ENCODE measurements at places on chromosomes 1 and 21.

- no peak for DNase-seq
Measured at GRCh38 chr21:27571706-27572105, 604.8 kb upstream of the ADAMTS5 start.

- no peak for DNase-seq
Measured at GRCh38 chr1:84286071-84286470, 15.4 kb upstream of the SAMD13 start.

DNA sequence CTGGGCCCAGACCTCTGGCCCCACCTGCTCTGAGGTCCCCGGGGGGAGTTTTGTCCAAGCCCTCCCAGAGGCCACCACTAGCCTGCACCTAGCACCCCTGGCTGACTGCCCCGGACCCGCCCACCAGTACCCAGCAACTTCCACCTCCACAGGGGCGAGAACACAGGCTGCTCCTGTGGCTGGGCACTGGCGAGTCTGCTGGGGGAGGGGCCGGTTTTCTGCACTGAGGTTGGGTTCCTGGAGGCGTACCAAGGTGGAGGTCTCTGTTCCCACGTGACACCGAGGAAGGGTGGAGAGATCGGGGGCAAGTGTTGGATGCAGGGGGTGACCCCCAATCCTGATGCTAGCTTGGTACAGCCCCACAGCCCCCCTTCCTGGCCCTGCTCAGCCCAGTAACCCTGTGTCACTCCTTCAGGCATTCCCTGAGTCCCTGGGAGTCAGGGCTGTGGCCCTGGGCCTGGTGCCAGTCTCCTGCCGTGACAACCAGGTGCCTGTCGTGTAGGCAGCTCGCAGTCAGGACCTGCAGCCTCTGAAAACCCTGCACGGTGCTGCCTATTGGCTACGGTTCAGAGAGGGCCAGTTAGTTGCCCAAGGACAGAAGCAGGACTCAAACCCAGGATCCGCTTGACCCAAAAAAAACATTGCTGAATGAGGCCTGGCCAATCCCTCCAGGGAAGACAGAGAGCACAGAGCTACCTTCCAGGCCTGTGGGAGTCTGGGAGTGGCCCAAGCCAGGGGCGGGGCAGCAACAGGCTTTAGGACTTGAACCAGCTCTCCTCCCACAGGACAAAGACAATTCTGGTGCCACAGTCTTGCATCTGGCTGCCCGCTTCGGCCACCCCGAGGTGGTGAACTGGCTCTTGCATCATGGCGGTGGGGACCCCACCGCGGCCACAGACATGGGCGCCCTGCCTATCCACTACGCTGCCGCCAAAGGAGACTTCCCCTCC lies 3.1 kb downstream of the ESPN start:
- DNase-seq = no peak

GRCh38 chr21:44838951-44839350 lies 21.1 kb upstream of the SUMO3 start:
- DNase-seq = no peak

DNA sequence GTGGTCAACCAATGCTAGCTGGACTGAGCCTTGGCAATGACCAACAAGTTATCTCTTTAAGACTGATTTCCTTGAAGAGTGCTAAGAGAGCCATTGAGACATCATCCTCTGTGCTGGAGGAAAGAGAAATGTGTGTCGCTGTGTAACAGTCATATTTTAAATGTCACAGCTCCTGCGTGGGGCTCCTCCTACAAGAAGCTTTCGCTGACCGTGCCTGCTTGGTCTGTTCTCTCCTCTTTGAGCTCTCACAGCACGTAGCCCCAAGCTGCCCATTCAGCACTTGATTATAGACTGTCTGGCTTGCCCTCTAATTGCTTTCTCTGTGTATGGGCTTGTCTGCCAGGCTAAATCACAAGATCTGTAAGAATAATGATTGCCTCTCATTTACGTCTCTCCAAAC lies 221.3 kb downstream of the FOXD2 start:
- no peak for DNase-seq

GRCh38 chr1:159040206-159040605 lies 30.5 kb downstream of the IFI16 start:
- DNase-seq = no peak

DNA sequence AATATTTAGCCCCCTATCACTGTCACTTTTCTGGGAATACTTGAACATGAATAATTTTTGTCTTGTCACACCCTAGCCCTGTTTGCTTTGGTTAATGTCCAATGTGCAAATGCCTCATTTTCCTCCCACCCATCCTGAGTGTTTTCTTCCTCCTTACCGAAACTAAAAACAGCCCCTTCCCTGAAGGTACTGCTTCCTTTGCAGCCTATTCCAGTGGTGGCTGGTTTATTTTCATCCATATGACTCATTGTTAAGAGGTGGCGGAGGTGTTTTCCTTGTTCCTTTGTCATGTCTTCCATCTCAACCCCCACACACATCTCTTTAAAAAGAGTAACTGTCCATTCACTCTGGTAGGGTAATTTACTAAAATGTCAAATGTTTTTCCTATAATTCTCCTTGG lies 40.4 kb downstream of the CD55 start:
- no peak for DNase-seq

GRCh38 chr1:235858766-235859165 lies 7.9 kb downstream of the LYST start:
- DNase-seq = no peak

DNA sequence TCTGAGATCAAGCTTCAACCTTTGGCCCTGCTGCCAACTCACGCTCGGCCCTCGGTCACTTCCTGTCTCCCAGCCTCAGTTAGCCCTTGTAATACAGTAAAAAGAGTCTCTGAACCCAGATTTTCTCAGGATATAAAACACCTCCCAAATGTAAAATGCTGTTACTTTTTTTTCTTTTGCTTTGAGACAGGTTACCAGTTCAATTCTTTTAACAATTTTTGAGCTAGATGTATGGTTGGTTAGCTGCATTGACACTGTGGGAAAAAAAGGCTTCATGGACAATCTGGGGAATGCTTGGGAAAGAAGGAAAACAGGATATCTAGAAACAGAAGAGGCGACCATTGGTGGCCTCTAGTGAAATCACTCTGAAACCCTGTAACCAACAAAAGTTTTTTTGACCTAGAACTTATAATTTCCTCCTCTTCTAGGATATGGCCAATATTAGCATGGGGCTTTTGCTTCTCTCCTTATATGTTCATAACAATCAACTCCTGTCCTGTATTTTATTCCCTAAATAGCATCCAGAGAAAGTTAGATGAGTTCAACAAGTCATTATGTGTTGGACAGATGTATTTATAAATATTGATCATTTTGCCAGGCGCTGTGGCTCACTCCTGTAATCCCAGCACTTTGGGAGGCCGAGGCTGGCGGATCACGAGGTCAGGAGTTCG lies 1.3 kb downstream of the CMPK1 start:
- DNase-seq = no peak

DNA sequence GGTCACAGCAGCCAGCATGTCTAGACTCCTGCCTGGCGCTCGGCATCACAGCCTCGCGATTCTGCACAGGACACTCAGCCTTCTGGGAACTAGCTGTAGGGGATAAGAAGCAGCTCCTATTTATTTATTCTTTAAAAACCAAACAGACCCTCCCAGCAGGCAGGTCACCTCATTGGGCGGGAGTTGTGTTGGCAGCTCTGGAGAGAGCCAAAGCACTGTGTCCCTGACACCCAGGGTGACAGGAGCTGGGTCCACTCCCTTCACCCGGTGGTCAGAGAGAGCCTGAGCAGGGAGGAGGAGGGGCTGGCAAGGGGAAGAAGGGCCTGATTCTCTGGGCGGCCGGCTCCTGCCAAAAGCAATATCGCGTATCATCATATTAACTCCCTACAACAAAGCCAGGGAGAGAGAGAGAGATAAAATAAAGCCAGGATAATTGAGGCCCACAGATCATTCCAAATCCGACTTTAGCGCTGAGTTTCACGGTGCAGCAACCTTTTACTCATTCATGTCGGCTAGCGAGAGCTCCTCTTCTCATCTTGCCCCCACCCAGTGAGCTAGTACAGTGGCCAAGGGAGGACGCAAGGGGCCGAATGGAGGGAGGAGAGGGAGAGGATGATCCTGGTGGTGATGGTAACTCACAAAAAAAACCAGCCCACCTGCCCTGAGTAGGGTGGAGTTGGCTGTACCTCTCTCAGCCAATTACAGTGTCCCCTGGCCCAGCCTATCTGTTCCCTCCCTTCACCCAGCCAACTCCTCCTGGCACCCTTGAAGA lies 79.8 kb upstream of the IFFO2 start:
- DNase-seq = no peak

DNA sequence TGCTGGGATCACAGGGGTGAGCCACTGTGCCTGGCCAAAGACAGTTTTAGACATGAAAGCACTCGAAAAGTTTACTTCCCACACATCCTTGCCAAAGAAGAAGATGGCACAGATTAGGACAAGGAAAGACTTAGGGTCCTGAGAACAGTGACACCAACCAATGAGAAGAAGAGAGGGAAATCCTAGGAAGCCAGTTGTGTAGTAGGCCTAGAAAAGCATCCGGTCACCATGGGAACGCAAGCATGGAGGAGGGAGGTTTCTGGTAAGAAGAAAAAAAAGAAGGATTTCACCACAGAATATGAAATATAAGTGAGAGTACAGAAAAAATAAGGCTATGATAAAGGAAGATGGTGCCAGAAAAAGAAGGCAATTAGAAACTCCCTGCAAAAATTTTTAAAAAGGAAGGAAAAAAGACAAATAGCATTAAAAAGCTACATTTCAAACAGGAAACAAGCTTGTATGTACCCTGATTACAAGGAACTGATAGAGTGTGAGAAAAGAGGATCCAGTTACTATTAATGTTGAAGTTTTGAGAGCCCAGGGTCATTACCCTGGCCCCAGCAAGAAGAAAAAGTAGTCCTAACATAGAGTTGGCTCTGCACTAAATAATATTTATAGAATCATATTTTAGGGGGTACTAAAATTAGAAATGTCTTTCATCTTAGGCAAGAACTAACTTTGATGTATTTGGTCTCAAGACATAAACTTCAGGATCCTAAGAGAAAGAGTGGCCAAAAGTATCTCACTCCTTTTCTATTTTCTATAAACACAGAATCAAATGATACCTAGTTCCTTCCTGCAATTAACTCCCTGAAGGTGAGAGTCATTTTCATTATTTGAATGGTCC lies 16.1 kb downstream of the DIPK1A start:
- DNase-seq = no peak

- DNase-seq = no peak
Measured at GRCh38 chr1:209012443-209013196, 570.9 kb upstream of the CAMK1G start.

DNA sequence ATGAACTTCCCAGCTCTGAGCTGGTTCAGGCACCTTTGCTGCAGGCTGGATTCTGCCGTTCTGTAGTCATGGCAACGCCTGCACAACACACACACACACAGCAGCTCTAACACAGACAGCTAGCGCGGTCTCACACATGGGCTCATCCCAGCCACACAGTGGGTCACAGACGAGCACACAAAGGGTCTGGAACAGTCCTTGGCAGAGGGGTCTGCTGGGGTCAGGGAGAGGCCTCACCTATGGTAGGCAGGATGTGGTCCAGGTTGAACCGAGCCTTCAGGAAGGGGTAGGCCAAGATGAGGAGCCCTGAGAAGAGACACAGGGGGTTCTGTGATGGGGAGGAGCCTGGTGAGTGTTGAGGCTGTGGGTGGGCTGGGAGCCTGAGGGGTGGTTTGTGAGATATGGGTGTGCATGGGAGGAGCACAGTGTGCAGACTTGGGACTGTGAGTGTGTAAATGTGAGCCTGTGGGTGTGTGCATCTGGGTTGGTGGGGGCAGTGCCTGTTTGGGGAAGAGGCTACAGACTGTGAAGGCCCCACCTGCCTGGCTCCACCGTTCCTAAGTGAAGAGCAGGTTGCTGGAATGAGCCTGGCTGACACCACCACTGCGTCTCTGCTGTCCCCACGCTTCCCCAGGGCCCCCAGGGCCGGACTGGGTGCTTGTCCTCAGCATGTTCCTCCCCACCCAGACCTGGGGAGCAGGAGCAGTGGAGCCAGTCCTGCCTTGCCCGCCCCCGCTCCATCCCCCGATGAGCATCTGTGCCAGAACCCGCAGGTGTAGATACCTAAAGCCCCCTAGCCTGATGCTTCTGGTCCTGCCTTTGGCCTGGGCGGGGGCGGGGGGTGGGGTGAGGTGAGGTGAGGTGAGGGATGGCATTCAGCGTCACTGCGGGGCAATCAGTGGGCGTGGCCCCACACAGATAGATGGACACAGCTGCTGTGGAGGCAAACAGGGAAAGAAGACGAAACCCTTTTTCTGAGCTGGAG lies 1.5 kb downstream of the KNCN start:
- peak; percentile 47 for DNase-seq

DNA sequence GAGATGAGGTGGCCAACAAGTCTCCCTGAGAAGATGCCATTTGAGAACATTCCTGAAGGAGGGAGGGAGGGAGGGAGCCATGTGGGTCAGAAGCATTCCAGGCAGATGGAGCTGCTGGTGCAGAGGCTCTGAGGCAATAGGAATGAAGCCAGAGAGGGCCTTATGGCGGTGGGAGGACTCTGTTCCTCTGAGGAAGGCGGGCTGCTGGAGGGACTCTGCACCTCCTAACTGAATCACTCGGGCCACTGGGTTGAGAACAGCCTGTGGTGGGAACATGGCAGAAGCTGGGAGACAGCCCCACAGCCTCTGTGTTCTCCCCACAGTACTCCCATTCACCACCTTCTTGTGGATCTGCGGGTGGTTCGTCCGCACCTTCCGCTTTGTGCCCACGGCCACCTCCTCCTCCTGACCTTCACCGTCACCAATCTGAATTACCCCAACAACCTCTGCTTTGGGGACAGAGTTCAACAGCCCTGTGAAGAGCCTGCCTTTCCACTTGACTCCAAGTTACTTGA lies 2.4 kb upstream of the TMEM125 start:
- no peak for DNase-seq

DNA sequence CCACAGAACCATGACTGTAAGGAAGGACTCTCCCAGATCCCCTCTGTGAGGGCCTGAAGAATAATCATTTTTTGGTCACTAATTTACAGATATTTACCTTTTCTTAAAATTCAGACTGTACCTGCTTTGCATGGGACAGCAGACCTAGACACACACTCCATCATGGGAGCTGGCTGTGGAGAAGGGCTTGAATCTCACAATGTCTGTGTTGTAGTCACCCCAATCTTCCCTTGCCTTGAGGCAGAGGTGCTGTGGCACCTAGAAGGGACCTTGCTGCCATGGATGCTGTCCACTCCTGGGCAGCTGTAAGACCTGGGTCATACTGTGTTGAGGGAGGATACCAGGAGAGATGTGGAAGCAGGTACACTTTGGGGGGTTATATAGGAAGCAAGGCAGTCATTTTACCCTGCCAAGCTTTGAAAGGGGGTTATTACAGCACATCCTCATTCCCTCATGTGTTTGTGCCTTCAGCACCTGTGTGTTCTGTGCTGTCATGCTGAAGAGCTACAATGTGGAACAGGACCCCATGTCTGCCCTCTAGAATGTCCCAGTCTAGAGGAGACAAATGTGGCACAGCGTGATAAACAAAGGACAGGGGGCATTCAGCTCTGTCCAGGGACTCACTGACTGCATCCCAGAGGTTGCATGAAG lies 27.1 kb downstream of the TRAF5 start:
- DNase-seq = no peak

DNA sequence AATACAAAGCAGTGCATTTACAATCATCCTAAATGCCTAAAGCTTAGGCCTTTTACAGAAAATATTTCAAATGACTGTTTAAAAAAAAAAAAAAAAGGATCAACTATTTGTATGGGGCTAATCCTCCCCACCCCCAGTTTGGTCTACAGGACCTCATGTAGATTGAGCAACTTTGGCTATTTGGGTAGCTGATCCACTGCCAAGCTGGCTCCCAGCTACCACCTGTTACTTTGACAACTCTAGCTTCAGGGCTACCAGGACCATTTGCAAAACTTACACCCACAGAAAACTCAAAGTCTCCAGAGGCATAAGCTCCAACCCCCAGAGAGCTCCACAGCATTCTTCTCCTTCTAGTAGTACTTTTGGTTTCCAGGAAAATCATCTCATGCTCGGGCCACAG lies 29.4 kb downstream of the JAK1 start:
- no peak for DNase-seq

GRCh38 chr1:233672732-233673131 lies 58.8 kb downstream of the KCNK1 start:
- DNase-seq = no peak
